Fibroblast of upper back skin (primary cell): ENCODE measurements at places on chromosomes 7 and 10.

DNA sequence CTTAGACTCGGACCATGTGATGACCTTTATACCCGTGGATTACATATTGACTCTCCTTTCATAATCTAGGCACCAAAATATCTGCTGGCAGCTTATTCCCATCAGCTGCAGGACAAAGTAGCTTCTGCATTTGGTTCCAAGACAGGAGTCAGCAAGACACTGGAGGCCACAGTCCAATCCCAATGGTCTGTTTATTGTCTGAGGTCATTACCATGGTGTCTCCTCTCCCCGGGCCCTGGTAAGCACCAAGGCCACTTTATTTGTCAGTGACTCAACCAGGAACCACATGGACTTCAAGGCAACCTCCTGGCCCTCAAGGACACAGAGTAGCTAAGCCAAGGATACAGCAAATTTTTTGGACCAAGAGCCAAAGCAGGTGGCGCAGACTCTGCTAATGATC lies 36.1 kb downstream of the KCNMA1 start:
- no peak for DNase-seq

GRCh38 chr7:70384024-70384423 lies 747.9 kb upstream of the GALNT17 start:
- no peak for DNase-seq

DNA sequence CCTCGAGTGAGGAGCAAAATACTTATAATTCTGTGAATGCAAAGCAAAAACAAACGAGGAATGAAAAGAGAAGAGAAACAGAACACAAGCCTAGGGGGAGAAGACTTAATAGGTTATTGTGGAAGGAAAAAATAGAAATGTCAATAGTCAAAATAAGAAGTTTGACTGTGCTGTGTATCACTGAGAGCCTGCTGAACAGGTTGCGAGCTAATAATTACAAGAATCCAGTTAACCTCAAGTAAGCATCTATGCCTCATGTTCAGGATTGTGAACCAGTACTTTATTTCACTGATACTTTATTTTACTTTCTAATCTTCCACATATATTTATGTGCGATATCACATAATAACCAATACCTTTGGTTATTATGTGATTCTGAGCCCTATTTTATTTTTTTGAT lies 316.7 kb downstream of the OTUD1 start:
- DNase-seq, result no peak

DNA sequence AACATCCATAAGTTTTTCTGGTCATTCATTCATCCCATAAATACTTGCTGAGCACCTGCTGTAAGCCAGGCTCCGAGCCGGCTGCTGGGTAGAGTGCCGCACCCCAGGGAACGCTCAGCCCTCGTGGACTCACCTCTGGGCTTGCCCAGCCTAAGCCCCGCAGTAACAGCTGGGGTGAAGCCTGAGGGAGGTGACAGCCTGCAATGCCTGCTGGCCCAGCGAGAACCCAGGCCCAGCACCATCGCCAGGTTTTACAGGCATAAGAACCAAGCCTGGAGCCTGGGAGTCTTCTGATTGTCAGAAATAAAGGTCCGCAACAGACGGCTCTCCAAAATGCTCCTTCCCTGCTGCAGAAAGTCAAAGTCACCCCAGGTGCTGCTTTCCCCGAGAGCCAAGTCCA lies 205.4 kb downstream of the ZMYND11 start:
- DNase-seq, result no peak

DNA sequence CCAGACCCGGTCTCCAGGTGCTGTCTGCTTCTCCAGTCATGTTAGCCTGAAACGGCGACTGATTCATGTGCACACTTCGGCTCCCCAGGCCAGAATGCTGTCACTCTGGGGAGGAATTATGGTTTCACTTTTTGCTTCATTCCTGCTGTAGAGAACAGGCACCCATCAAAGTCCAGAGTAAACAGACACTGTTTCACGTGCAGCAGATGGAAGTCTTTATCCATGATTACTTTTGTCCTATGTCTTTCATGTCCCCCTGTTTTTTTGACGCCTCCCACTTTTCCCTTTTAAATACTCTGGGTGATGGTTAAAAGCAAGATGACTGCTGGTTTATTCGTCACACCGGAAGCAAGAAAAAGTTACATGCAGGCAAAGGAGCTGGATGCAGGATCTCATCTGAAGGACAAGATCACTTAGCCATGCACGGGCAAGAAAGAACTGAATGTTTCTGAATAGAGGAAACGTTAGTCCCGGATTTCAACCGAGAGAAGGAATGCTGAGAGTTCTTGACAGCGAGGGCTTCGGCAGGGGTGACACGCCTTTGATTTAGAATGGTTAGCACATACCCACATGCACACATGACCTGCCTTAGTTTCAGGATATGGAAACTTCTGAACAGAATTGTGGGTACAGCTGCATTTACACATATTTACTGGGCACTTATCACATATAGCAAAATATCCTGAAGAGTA lies 250.0 kb upstream of the KLF6 start:
- peak; percentile 51 for DNase-seq

DNA sequence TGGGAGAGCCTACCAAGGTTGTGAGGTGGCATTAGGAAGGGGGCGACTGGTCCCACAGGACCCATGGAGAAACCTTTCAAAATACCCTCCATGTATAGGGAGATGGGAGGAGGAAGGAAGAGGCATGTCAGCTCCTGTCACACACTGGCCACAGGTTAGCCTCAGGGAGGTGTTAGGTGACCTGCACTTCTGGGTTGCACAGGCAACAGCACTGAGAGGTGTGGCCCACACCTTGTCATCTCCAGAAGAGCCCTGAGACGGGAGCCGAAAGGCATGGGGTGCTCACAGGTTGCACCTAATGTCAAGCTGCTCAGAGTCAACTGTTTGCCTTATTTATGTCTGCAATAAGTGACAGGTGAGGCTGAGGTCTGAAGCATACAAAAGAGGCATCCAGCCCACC lies 14.6 kb upstream of the USP6NL start:
- DNase-seq, result no peak

- DNase-seq, result peak; percentile 90
These were observed 44.4 kb downstream of the MYPN start for GRCh38 chr10:68153473-68154210.

DNA sequence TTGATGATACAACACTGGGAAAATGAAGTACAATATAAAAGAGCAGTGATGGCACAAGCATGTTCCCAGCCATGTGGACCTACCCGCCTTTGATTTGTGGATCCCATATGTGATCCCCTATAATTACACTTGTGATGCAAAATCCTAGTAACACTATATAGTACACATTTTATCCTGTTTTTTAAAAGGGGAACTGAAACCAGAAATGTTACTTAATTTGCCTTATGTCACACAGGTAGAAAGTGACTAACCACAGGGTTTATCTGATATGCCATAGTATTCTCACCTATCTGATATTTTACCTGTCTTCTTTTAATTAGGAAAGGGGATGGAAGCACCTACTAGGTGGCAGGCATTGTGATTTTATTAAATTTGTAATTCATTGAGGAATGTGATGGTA lies 35.0 kb downstream of the ARMC3 start:
- DNase-seq, result no peak

DNA sequence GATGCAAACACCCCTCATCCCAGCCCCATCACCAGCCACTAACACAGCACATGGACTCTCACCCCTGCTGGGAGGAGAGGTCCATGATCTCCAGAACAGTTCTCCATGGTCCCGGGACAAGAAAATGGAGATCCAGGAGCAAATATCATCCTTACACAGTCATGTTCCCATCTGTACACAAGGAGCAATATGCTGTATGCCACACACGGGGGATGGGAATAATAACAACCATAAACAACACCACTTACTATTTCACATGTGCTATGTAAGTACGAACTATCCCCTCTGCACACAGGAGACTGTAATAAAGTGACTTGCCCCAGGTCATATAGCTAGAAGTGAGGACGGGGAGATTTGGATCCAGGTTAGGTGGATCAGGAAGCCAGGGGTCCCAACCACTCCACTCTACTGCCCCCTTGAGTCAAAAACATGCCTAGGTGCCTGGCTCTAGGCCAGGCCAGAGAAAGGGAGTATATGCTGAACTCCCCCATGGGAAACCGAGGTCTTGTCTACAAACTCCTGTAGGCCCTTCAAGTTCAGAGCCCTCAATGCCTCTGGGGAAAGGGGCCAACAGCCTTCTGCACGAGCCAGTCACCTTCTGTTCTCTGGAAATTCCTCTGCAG lies 34.1 kb downstream of the LRRC20 start:
- DNase-seq, result peak; percentile 26

GRCh38 chr7:139829025-139829774 lies at the start of gene TBXAS1:
Gene TBXAS1, plus strand, starts transcription at chr7:139829264. Its CDS starts 127 bp downstream, at chr7:139829391.
- DNase-seq, result no peak

- DNase-seq, result no peak
These were observed 128.0 kb downstream of the NRCAM start for GRCh38 chr7:108328174-108328651.

DNA sequence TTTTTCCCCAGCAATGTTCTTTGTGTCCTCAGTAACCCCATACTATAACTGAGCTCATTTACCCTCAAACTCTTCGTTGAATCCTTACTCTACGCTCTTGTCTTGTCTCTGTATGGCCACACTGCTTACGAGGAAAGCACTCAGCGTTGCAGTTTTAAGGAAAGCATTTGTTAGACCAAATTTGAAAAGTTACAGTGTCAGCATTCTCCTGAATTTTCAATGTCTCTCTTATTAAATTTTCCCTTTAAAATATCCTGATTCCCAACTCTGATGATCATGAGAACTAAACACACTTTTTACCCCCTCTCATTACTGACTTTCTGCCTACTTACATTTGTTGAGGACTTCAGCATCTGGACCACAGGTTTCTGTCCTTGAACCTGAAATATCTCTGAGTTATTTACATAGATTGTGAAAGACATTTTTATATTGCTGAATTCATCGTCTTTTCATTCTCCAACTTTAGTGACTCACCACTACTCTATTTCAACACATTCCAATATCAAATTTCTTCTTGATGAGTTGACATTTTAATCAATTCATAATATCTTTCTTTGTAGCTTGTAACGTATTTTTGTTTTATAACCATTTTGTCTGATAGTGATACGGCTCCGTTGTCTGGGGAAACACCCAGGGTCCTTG lies 19.8 kb upstream of the VWDE start:
- DNase-seq, result peak; percentile 85
